ENCODE measurements at places on chromosomes 1 and 21.
A peak's percentile ranks its signal among the peaks of the same experiment; 100 is the strongest.

DNA sequence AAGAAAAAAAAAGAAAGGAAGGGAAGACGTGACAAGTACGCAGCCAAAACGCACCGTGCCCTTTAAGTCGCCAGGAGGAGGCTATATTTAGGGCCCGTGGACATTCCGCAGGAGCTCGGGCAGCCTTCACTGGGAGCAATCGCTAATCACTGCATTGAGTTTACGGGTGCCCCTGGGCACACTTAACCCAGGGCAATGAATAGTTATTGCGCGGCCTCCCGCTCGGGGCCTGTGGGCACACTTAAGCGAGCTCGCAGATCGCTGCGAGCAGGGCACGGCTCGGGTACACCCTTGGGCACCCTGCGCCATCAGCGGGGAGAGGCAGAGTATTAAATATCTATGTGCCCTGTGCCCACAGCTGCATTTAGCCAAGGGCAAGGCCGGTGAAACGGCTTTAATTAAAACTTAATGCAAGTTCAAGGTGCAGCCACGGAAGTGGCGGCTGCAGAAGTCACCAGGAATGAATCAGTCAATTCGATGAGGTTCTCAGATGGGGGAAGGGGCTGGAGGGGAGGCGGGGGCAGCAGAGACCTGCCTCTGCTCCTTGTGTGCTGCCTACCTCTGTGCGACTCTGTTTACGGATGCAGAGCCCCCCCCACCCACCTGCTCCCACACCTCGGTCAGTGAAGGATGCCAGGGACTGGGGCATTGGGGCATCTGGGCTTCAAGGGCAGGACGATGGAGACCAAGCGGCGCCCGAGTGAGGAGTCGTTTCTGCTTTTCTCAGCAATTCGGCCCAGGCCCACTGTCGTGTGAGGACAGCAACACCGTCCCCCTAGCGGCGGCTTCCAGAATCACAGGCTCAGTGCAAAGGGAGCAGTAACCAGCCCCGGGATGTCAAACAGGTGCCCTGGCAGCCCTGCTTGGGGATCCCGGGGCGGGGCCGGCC, 51.8 kb upstream of the TARDBP start:
- peak; percentile 60 for DNase-seq

DNA sequence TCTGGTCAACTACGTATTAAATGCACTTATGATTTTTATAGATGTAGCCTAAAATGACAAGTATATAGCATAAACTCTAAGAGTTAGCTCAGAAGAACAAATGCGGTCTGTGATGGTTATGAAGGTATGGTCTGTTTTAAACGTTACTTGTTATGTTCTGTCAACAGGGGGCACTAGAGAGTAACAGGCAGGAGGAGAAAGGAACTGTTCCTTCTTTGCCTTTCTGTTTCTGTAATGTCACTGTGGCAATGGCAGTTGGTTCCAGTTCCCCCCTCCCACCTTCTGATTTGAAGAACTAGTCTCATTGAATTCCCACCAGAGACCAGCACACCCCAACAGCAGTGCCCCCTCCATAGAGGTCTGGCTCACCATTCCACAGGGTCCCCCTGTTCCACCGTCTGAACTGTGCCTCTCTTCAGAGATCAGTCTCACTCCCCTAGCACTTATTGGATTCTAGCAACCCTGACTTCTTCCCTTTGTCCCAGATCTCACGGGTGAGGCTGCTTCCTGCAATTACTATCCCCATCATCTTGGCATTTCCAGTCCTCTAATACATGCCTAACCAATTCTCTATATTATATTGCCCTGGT, 14.0 kb downstream of the KRTAP24-1 start:
- no peak for DNase-seq

DNA sequence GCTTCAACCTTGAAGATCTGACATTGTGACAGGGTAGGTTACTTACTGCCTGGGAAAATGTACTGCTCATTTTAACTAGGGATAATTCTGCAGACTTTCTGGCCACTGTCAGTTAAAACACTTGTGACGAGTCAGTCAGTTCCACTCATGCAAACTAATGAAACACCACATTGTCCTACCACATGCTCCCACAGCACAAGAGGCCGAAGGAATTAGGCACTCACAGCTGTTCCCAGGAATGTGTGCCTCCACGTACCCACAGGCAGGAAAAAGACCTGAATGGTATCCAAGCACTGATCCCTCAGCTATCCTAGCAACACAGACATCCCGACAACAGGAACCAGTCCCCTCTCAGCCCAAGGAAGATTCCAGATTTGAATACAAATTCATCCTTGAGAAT, 12.3 kb downstream of the BCAR3 start:
- DNase-seq = no peak

DNA sequence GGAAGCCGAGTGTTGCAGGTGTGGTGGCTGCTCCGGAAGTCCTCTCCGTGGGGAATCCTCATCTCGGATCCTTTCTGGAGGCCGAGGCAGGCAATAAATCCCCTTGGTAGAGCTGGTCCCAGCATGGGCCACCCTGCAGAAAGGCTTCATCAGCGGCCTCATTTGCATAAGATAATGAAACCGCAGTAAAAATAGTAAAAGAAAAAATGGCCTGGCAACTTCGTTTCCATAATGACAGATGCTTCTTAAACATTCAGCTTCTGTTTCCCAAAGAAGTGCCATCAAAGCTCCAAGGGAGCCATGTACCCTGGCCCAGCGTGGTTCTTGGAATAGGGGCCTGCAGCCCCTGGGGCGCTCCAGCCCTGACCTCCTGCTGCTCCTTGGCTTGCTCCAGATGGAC, 244.1 kb downstream of the GRIK3 start:
- DNase-seq = no peak

DNA sequence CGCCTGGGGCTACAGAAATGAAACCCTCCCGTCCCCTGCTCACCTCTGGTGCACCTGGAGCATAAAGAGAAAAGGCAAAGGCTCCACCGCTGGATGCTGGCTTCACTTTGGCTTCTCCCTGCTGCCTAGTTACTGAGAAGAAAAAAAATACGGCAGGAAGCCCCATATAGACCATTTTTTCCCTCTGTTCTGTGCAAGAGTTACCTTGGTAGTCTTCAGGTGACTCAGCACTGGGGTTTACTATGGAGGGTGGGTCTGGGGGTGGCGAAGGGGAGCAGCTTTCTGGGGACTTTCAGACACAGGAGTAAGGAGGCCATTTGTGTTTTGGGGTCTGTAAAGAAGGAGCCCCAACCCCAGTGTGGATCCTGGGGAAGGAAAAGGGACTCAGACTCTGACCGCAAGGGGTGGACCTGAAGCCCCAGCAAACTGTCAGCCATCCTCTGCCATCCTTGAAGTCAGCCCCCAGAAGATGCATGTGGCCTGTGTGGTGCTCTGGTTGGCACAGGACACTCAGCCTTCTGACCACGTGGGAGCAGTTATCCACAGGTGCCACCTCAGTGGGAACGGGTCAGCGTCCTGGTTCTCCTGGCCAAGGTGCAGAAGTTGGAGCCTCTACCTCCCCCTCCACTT, 25.9 kb upstream of the EPS8L3 start:
- DNase-seq = no peak

- no peak for DNase-seq
These were observed 11.4 kb downstream of the WNT2B start for GRCh38 chr1:112520166-112520565.

DNA sequence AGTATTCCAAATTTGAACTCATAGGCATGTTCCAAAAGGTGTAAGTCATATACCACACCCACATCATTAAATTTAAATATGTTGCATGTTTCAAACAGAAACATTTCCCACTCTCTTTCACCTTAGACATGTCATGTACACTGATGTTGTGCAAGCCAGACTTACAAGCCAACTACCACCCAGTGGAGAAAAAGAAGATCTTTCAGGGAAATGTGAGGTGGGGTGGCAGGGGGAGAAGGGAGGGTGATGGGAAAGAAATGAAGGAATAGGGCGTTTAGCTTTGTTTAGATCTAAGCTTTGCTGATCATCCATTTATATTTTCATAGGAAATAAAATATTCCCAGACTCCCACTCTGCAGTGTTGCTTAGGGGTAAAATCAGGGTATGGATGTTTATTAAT, 1.6 kb downstream of the NEGR1 start:
- peak; percentile 20 for DNase-seq

GRCh38 chr1:116794804-116795481, 40.7 kb downstream of the CD2 start:
- no peak for DNase-seq

DNA sequence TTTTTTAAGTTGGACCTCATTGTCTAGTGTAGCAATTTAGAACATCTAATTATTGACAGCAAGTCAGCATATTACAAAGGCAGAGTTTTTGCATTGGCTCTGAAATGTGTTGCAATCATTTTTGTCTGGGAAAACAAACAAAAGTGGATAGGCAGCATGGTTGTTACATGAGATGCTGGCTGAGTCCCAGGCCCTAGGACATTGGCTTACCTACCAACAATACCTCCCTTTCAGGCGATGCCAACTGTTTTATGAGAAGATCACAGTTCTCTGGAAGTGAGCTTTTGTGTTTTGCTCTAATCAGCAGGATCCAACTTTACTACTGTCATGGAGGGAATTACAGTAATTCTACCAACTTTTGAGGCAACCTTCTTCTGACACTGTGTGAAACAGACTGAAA, 71.5 kb upstream of the CXADR start:
- DNase-seq = no peak

- no peak for DNase-seq
These were observed 239.3 kb downstream of the NRIP1 start for GRCh38 chr21:14825514-14825974.

- DNase-seq = no peak
These were observed 2.1 kb downstream of the MEGF6 start for GRCh38 chr1:3609016-3609768.

DNA sequence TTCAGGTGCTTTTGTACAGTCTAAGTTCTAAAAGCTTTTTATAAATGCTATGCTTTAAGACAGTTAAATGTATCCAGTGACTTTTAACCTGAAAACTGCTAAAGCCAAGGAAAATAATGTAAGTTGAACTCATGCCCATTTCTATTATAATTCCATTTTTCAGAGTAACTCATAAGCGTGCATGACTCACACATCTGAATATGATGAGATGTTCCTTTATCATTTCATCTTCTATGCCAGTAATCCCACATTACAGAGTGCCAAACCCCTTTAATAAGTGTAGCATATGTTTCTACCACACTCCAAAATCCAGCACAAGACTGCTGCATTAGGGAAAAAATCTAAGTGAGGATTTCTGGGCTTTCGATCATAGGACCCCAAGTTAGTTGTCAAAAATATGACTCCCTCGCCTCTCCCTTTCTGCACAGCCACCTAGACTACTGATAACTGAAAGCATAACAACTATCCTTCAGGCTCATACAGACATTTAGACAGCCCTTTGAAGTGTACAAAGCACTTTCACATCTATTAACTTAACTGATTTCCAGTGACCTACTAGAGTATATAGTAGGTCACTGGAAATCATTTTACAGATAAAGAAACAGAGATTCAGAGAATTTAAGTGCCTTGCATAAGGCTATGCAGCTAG, 45.3 kb downstream of the JAK1 start:
- peak; percentile 87 for DNase-seq

GRCh38 chr1:240417317-240417716, 194.6 kb downstream of the GREM2 start:
- no peak for DNase-seq

GRCh38 chr1:203625628-203626019, 1.0 kb upstream of the ATP2B4 start:
- peak; percentile 54 for DNase-seq

GRCh38 chr21:46038871-46039397, 57.4 kb downstream of the COL6A1 start:
- DNase-seq = peak; percentile 33

DNA sequence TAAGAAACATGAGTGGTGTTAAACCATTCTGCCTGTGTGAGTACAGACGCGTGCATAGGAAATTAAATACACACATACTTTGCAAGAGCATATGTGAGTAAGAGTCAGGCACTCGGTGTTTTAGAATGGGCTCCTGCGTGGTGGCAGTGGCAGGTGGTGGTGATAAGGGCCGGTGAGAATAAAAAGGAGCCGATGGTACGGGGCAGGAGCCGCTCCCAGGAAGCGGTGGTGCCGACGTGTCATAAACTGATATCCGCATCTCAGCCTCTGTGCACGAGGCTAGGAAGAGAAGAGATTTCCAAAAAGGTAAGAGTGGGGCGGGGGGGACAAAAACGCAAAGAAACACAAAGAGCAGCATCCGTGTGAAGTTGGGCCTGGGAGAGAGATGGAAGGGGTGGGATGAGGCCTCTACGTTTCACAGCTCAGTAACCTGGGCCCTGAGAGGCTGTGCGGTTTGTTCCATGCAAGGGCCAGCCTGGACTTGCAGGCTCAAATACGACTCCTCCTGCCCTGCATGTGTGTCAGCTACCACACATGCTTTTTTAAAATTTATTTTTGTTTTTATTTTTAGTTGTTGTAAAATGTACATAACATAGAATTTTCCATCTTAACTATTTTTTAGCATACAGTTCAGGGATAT, 127.7 kb upstream of the COL6A1 start:
- DNase-seq = no peak

- no peak for DNase-seq
These were observed 37.1 kb downstream of the ARID4B start for GRCh38 chr1:235290740-235291502.

- no peak for DNase-seq
These were observed 213.5 kb upstream of the MAP1LC3C start for GRCh38 chr1:242212401-242212800.

- no peak for DNase-seq
These were observed 121.9 kb downstream of the CAMTA1 start for GRCh38 chr1:6907201-6907600.

DNA sequence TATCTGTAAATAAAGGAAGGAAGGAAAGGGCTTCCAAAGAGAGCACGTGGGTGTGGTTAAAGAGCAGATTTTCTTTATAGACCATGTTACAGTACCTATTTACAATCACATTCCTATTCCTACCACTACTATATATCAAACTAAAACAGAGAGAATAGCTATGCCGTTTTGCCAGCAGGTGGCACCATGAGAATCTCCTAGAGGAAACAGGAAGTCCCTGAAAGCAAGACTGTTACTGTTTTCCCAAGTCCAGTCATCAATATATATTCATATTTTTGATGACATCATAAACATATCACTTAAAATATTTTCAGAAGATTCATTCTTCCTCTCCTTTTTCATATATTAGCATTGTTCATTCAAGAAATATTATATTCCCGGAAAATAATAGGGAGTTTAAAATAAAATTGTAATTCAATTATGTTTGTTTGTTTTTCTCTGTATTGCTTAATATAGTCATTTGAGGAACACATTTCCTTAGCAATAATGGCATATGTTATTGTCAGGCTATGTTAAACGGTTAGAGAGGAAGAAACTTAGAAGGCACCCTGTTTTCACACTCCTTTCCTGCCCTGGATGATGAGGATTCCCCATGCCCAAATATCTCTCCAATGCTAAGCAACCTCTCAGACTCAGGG, 6.6 kb downstream of the CCDC190 start:
- DNase-seq = peak; percentile 91

DNA sequence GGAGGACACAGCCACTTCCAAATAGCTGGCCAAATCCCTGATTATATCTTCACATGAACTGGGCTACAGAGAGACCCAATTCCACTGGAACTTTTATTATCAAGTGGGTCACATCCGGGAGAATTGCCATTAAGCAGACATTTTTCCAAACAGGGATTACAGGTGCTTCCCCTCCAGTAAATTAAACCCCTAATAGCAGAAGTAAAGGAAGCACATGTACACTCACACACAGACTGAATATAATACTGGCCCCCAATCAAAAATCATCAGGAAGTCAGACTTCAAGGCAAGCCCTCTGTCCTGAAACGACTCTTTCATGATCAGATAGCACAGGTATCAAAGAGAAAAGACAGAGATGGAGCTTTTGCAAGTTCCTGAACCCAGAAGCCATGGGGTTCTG, 118.6 kb upstream of the PPP2R5A start:
- no peak for DNase-seq
